ENCODE measurements at places on chromosomes 7 and 10.

GRCh38 chr7:21771266-21771665 is 174.4 kb downstream of the CDCA7L start:
- DNase-seq, result no peak

GRCh38 chr7:130147710-130148325 is 57.4 kb downstream of the TMEM209 start:
- no peak for DNase-seq

GRCh38 chr7:2820508-2820934 is 23.6 kb downstream of the GNA12 start:
- DNase-seq, result peak; percentile 37

GRCh38 chr10:77581738-77582137 is 55.9 kb downstream of the KCNMA1 start:
- DNase-seq, result no peak

DNA sequence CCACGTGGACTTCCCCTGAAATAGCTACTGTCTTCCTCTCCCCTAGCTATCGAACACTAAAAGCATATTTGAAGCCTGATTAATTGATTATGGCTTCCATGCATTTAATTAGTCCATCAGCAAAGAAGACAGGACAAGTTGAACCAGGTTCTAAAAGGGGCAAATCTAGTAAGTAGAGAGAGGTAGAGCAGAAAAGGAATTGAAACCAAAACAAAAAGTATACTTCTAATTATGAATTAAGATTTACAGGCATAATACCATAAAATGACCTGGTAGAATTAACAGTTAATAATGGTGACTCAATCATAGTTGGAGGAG is 393 bp upstream of the DNAJC1 start:
- no peak for DNase-seq

DNA sequence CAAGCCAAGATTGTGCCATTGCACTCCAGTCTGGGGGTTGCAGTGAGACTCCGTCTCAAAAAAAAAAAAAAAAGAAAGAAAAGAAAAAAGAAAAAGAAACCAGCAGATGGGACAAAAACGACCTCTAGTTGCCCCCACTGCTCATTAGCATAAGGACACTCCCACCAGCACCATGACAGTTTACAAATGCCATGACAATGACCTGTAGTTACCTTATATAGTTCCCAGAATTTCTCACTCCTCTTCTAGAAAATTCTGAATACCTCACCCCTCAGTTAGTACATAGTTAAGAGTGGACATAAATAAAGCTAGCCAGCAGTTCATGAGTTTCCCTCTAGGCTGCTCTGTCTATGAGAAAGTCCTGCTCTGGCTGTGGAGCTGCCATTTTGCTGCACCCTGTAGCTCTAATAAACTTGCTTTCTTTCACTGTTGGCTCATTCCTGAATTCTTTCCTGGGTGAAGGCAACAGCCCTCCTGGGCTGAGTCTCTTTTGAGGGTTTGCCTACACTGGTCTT is 276.8 kb upstream of the AKR1E2 start:
- DNase-seq, result no peak

- DNase-seq, result peak; percentile 32
Observed at GRCh38 chr10:29621161-29621560, 13.6 kb downstream of the SVIL start.

- DNase-seq, result no peak
Observed at GRCh38 chr7:40805361-40805760, 670.6 kb downstream of the SUGCT start.

- DNase-seq, result no peak
Observed at GRCh38 chr10:33817605-33818004, 483.1 kb upstream of the NRP1 start.

GRCh38 chr10:82394122-82394521 is 519.1 kb downstream of the NRG3 start:
- DNase-seq, result no peak

GRCh38 chr10:124741281-124741921 is 2.8 kb downstream of the FAM53B start:
- no peak for DNase-seq

- DNase-seq, result no peak
Observed at GRCh38 chr7:43112941-43113621, 634 bp downstream of the HECW1 start.

GRCh38 chr7:36784991-36785940 is 61.0 kb upstream of the AOAH start:
- DNase-seq, result peak; percentile 71

DNA sequence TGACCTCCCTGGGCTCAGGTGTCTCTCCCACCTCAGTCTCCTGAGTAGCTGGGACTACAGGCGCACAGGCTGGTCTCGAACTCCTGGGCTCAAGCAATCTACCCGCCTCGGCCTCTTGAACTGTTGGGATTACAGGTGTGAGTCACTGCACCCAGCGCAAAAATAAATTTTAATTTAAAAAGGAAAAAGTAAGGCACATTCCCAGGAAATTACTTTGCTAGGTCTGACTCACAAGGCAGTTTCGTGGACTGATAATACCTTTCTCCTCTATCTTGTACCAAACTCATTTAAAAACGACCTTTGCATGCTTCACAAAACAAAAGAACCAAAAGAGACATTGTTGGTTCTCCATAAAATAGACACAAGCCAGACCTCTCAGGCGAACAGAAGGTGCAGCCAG is 29.7 kb downstream of the PARP12 start:
- DNase-seq, result no peak

- DNase-seq, result no peak
Observed at GRCh38 chr7:26331113-26331512, 39.5 kb downstream of the SNX10 start.

GRCh38 chr10:88278912-88279311 is 304.2 kb downstream of the RNLS start:
- no peak for DNase-seq

- no peak for DNase-seq
Observed at GRCh38 chr10:125106586-125106985, 53.8 kb downstream of the CTBP2 start.

DNA sequence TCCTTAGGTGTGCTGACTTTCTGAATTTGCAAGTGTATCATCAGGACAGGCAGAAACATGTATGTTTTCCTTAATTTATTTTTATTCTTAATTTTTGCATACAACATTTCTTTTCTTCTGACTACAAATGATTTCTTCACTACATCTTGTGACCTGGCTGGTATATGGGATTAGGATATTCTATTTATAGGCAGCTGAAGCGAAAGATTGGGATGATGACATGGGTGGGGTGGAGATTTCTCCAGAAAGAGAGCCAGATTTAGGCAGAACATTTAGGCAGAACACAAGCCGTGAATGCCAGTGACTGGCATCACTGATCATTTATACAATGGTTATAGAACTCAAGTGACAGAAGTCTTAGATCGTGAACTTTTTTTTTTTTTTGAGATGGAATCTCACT is 256.7 kb downstream of the KLF6 start:
- DNase-seq, result no peak

GRCh38 chr7:81327468-81328266 is 408.8 kb upstream of the SEMA3C start:
- no peak for DNase-seq

GRCh38 chr7:22979251-22979650 is 34.7 kb downstream of the HYCC1 start:
- DNase-seq, result no peak
